ENCODE measurements at places on chromosomes 16 and 17.

- DNase-seq, result no peak
Measured at GRCh38 chr17:41518031-41518430, 659 bp downstream of the KRT15 start.

- no peak for DNase-seq
Measured at GRCh38 chr17:10779609-10780008, 24.3 kb downstream of the TMEM238L start.

DNA sequence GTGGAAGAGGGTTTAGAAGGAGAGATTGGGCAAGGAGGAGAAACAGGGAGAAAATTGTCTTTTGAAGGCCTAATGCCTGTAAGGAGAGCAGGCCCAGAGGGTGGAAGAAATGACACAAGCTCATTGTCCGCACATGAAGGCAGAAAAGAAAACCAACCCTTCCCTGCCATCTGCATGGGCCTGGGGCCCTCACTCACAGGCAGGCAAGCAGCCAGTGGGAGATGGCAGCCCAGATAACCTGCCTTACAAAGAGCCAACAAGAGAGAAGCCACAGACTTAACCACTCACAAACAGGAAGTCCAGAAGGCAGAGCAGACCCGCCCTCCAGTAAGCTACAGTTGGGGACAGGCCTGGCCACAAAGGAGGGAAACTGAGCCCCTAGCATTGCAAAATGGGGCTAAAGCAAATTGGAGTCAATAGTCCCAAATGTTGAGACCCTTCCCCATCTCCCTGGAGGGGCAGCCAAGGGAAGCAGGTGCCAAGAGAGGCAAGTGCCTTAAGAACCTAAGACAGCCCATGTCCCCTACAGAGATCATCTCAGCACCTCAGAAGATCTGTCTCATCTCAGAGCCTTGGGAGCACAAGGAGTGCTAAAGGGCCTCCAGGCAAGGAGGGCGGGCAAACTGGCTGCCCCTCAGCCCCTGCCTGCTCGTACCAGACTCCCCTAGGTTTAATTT is 7.3 kb upstream of the TSPOAP1 start:
- no peak for DNase-seq

- DNase-seq, result no peak
Measured at GRCh38 chr17:81018044-81018802, 16.7 kb upstream of the BAIAP2 start.

DNA sequence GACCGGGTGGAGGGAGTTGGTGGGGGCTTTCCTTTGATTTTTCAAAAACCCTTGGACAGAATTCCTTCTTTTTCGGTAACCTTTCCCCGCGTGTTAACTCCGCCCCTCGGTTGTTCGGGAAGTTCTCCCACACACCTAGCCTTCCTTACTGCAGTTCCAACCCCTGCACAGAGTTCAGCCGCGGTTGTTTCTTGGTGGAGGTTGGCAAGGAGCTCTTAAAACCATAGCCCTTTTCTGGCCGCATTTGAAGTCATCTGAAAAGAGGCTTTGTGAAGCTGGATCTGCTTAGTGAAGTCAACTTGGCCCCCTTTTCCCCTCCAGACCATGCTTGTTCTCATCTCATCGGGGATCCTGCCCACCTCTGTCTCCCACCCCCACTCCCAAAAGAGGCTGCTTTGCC is 1.8 kb downstream of the CACNG4 start:
- DNase-seq, result no peak

- DNase-seq, result no peak
Measured at GRCh38 chr17:992933-993332, 4.0 kb upstream of the TIMM22 start.

DNA sequence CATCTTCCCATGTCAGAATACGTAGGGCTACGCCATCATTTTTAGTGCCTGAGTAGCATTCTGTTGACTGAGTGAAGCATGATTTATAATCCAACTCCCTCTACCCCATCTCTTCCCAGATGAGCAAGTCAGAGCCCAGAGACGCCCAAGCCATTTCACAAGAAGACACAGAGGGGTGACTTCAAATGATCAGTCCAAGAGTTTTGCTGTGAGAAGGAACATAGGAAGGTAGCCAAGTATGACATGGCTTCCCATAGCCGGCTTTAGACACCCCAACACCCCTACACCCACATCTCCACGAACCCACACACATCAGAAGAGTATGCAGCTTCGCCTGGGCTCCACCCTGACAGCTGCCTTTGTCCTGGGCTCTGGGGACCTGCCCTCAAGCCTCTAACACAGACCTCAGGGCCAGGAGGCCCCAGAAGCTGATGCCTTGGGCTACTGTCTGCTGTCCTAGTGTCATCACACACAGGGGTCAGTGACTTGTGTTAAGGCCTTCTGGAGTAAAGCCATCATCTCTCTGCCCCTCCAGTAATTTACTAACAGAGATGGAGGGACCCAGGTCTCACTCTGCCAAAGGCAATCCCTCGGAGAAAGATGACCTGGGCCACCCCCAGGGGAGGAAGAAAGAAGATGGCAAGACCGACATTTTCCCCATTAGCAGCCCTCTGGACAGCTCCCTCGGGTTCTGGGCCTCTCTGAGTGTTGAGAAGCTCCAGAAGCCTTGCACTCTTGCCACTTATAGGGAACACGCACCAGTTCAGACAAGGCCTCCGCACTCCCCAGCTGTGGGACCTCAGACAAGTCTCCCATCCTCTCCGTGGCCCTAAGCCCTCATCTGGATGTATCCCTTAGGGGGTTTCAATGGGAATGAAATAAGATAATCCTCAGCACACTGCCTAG is 38.7 kb upstream of the MRPS23 start:
- no peak for DNase-seq

DNA sequence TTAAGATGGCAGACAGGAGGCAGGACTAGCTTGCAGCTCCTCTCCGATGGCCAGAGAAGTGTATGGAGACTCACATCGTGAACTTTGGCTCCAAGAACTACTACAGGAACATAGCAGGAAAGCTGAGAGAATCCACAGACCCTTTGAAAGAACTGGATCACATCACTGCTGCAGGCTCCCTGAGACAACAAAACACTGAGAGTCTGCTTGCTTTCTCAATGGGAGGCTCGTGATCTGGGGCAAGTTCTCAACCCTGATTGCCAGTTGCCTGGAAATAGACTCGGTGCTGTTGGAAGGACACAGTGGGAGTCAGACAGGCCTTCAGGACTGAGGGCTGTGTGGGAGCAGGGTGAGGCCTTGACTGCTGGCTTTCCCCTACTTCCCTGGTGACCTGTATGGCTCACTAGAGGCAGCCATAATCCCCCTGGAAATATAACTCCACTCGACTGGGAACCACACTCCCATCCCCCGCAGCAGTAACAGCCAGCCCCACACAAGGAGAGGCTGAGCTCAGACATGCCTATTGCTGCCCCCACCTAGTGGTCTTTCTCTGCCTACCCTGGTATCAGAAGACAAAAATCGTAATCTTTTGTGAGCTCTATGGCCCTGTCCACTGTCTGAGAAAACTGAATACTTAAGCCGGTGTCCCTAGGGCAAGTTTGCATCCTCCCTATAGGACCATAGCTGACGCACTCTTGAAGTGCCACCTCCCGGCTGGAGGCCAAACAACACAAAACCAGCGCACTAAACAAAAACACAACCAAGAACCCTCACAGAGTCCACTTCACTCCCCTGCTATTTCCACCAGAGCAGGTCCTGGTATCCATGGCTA is 238.4 kb downstream of the CEP112 start:
- no peak for DNase-seq

DNA sequence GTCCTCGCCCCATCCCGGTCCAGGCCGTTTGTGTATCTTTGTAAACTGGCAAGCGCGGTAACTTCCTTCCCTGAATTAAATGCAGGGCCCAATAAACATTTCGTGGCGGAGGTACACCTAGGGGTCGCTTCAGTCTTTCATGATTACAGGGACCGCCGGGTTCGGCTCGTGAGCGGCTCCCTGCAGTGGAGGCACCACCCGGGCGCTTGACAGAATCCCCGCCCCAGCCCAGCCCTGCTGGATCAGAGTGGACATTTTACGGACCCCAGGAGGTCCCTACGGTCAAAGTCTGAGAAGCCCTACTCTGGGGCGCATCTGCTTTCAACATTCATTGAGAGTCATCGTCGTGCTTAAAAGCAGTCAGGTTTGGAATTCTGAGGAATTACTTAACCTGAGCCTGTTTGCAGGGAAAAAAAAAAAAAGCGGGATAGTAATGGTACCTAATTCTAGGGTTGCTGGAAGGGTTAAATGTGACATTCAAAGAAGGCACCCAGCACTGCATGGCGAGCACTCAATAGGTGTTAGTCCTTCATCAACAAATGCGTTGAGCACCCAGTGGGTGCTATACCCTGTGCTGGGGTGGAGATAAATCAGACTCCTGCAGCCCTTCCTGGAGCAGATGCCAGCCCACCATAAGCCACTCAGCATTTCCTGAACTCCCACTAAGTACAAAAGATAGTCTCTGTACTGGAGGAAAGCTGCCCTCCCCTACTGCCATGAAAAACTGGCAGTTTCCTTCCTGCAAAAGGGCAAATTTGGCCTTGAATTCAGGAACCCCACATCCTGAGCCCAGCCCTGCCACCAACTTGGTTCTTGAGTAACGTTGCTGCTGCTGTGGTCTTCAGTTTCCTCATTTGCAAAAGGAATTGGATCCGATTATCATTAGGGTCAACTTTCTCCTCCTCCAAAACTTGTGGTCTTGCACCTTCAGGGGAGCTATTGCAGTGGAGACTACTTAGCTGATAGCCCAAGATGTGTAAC is 658 bp upstream of the DUSP3 start:
- DNase-seq, result no peak

GRCh38 chr17:16433514-16433913 is 18.1 kb downstream of the TRPV2 start:
- DNase-seq, result no peak

- no peak for DNase-seq
Measured at GRCh38 chr16:76900285-76901263, 290.4 kb upstream of the MON1B start.

GRCh38 chr16:22665048-22665797 is 148.7 kb upstream of the HS3ST2 start:
- no peak for DNase-seq

DNA sequence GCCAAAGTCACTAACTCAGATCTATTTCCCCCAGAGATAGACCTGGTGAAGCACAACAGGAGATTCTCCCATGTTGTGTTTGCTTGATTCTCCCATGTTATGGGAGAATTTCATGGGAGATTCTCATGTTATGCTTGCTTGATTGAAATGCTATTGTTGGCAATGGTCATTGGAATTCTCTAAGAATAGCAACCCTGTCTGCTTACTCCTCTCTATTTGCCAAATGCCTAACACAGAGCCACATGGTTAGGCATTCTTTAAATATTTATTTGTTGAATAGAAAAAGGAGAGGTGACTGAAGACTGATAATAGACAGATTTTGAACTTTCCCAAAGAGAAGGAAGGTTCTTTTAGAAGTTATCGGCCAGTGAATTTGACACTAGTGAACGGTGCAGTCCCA is 111.5 kb upstream of the MPHOSPH6 start:
- DNase-seq, result no peak

DNA sequence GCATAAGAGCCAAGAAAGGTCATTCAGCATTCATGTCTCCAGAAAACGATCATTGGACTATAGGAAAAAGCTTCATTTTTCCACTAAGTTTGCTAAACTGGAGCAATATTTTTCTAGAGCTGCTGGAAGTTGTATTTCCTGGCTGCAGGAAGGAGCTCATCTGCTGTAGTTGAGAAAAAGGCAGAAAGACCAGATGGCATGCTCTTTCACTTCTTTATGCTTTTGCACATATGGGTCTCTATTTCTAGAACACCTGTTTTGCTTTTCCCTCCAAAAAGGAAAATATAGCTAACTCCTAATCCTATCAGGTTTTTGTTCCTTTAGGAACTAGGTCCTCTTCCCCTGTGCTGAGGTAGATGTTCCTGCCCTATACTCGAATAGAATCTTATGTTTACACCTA is 61.9 kb upstream of the HLF start:
- DNase-seq, result no peak

GRCh38 chr17:82565551-82565950 is 46.0 kb downstream of the FOXK2 start:
- DNase-seq, result no peak

DNA sequence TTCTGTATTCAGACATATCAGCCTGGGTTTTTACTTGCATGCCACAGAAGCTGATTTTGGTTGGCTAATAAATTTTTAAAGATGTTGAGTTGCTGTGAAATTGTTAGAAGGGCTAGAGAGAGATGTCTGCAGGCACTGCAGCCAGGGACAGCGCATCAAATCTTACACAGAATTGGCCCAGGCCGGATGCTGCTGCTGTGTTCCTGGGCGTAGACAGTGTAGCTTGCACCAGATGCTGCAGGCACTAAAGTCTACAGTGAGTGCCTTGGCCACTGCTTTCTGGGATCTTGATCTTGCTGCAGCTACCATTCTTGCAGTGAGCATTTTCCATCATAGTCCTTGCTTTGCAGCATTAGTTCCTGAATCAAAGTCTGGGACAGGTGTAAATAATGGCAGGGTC is 169.9 kb downstream of the SPECC1 start:
- no peak for DNase-seq

DNA sequence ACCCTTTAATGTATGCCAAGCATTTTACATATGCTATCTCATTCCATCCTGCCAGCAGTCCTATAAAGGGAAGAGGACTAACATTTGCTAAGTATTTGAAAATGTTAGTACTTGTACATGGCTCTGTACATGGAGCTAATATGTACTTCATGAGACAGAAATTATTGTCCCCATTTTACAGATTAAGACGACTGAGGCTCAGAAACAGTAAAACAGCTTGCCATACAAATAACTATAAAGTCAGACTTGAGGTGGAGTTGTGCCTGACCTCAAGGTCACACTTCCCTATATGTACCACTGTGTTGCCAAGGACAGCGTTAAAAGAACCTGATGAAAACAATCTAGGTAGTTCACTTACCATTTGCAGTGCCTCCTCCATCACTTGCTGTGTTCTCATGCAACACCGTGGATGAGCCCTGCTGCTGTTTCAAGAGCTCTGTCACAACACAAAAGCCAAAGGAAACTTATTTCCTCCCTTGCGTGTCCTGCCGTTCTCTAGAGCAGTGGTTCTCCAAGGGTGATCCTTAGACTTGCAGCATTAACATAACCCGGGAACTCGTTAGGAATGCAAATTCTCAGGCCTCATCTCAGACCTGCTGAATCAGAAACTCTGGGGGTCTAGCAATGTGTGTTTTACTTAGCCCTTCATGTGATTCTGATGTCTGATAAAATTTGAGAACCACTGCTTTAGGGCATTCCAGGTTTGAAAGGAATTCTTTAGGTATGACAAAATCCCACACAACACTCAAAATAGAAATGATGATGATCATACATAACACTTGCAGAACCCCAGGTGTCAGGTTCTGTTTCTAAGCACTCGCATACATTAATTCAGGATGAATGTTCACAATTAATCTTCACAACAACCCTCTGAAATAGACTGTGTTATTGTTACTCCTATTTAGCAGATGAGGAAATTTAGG is 51.2 kb upstream of the MTMR4 start:
- DNase-seq, result no peak

DNA sequence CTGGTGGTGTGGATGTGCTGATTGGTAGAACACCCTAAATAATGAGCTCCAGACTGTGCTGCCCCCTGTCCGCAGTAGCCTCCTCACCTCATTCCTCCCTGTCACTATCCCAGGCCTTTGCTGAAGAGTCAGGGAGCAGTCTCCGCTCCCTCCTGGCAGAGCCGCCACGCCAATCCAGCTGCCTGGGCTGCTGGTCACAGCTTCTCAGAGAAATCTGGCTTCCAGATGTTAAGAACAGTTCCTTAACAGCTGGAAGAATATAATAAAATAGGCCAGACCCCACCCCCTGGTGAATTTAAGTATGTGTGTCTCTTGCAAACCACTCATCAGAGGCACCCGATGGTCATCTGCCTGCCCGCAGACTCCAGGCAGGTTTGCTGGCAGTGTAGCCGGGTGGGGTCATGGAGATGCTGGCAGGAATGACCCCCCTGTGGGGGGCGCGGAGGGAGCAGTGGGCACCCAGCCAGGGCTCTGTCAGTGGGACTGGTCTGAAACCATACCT is 161.0 kb downstream of the CCDC182 start:
- DNase-seq, result no peak

Data from iPS-NIHi11 (cell line).